Head of caudate nucleus (tissue), 42 donors: ENCODE measurements at places on chromosomes 7 and 10.

GRCh38 chr10:28365840-28366239 is 63.0 kb upstream of the MPP7 start:
- no peak for DNase-seq

DNA sequence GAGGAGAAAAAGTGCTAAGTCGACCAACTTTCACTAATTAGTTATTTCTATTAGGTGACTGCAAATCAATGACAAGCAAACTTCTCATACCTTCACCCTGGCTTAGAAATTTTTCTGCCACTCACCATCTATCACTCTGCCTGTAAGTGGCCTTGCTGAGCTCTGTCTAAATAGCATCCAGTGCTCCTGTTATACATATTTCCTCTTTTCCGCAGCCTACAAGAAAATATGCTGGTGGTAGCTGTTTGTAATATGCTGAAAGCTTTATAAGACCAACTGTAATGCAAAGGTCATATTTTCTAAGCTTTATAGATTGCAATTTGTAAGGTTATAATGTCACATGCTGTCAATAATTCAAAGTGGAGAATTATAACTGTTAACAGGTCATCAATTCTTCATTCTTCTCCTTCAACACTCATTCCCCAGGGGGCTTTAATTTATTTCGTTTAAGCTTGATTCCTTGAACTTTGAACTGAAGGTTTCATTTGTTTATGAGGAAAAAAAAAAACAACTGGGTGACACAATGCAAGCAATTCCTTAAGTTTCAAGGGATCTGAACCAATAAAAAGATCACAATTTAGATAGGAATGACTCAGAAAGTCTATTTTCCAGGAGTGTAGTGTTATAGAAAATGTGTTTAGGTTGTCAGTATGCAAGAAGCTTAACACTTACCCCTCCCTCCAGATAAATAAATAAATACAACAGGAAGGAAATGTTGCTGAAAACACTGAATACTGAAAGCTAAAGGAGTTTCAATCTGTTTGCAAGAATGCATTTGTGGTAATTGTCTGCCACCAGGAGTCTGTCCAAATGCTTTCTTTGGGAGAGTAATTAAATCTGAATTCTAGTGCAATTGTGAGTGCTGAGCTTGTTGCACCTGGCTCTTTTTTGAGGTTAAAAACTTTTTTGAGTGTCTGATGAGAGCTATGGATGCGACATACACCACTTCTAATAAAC is 183.7 kb downstream of the SORCS1 start:
- DNase-seq = no peak

GRCh38 chr10:79376078-79376628 is 28.9 kb downstream of the PPIF start:
- DNase-seq = no peak

DNA sequence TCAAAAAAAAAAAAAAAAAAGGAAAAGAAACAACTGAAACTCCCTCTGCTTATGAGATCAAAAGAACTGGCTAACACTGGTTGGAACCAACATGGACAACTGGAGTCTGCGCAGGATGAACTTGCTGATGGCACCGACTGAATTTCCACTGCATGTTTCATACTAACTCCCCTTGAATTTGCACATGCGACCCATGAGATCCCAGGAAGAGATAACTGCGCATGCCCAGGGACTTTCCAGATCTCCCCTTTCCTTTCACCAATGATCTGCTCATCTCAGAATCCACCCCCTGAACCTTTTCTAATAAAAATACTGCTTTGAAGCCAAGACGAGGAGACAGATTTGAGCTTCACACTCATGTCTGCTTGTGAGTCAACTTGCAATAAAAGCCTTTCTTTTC is 20.7 kb downstream of the LBX1 start:
- no peak for DNase-seq

- DNase-seq = no peak
Observed at GRCh38 chr7:105776068-105776790, 100.2 kb downstream of the ATXN7L1 start.

DNA sequence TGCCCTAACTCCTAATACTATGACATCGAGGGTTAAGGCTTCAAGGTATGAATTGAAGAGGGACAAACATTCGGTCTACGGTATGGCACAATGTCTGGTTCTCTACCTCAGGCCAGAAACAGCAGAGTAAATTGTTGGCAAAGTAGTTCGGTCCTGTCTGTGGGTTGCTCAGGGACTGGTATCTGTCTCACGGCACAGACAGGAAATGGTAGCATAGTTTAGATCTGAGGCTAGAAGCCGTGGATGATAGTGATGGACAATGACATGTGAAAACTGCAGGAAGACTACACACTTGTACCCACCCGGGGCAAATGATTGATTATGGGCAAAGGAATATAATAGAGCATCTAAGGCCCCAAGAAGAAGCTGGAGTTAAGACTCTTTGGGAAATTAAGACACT is 106.2 kb downstream of the TWIST1 start:
- DNase-seq = no peak

DNA sequence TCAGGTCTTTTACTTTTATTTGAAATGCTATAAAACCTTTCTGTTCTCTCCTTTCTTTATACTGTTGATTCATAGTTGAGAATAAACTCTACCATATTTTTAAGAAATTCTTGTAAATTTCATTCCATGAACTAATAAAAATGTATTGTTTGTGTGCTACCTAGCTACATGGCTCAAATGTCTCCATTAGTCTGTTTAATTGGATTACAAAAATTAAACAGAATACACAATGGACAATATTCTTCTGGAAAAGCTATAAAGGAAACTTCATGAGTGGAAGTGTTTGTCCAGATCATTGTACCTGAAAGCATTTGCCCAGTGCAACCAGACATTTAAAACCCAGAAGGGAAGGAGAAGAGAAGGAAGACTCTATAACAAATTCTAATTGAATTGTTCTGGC is 20.1 kb downstream of the KCND2 start:
- no peak for DNase-seq

- no peak for DNase-seq
Observed at GRCh38 chr10:103616705-103617601, 123.4 kb downstream of the NEURL1 start.

- DNase-seq = no peak
Observed at GRCh38 chr7:99788554-99788953, 4.6 kb upstream of the CYP3A4 start.

DNA sequence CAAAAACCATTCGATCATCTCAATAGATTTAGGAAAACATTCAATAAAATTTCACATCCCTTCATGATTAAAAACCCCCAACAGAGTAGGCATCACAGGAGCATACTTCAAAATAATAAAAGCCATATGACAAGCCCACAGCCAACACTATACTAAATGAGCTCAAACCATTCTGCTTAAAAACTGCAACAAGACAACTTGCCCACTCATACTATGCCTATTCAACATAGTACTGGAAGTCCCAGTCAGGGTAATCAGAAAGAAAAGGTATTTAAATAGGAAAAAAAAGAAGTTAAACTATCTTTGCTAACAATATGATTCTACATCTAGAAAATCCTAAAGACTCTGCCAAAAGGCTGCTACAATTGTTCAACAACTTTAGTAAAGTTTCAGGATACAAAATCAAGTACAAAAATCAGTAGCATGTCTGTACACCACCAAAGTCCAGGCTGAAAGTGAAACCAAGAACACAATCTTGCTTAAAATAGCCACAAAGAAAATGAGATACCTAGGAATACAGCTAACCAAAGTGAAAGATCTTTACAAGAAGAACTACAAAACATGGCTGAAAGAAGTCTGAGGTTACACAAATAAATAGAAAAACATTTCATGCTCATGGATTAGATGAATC is 882.6 kb downstream of the GRM8 start:
- DNase-seq = no peak

DNA sequence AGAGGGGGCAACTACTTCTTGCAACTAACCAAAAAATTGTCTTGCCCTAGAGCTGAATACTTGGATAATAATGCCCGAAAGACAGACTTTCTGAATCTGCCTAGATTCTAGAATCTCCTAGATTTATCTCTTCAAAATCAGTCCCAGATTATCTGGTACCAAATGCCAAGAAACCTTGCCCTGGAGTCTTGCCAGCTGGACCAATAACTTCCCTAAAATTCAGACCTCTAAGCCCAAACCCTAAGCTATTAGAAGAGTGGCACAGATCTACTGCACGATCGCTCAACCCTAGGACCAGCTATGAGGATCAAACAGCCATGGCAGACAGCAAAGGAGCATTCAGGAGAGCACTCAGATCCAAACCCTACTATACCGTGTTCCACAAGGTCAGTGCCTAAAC is 45.0 kb downstream of the ARMH3 start:
- peak; percentile 45 for DNase-seq

- DNase-seq = no peak
Observed at GRCh38 chr7:36316319-36316718, 73.3 kb upstream of the ANLN start.

- DNase-seq = peak; percentile 12
Observed at GRCh38 chr7:90594751-90595317, 1.3 kb upstream of the CDK14 start.

DNA sequence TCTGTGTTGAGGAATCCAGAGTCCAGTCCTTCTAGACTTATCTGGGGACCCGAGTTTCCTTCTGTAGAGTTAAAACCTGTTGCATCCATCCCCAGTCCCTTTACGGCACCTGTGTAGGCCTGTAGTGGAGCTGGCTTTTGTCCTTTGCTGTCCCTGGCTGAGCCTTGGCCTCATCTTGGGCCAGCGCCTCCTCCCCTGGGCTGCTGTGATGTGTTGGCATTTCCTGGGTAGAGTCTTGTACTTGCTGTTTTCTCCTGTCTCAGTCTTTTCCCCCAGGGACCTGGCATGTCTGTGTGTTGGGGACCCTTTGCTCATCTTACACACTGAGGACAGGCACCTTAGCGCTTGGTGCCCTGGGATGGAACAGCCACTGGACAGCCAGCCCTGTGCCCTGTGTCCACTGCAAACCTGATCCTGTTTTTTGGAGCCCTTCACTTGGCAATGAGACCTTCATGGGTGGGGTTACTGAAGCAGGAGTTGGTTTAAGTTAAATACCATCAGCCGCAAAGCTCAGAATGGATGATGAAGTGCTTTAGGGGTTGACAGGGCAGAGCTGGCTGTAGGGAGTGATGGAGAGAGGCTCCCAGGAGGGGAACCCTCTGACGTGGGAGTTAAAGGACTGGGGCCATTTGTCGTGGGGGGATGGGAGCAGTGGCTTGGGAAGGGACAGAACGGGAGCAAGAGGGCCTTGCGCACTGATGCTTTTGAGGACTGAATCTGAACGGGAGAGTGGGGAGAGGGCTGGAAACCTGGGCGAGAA is 50.9 kb downstream of the CUX1 start:
- no peak for DNase-seq

GRCh38 chr7:138945154-138945553 is 36.0 kb downstream of the KIAA1549 start:
- DNase-seq = no peak

- DNase-seq = no peak
Observed at GRCh38 chr7:68816491-68816890, 781.8 kb upstream of the AUTS2 start.

DNA sequence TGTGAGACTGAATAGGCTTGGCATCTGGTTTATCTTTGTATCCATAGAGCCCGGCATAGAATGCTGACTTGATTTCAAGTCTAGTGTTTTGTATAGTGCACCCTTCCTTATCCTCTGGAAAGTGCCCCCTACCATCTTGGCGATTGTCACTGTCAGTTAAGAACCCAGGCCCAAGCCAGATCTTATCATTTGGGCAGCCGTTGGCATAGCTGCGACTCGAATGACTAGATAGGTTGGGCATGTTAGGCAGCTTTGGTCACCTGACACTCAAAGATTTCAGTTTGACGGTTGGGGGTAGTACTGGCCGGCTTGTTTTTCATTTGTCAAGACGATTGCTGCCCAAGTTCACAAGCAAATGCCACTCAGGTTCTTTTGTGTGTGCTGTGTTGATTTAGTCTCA is 6.6 kb downstream of the NIPSNAP2 start:
- no peak for DNase-seq

GRCh38 chr7:90465816-90466215 is 3.6 kb upstream of the PTTG1IP2 start:
- DNase-seq = no peak

DNA sequence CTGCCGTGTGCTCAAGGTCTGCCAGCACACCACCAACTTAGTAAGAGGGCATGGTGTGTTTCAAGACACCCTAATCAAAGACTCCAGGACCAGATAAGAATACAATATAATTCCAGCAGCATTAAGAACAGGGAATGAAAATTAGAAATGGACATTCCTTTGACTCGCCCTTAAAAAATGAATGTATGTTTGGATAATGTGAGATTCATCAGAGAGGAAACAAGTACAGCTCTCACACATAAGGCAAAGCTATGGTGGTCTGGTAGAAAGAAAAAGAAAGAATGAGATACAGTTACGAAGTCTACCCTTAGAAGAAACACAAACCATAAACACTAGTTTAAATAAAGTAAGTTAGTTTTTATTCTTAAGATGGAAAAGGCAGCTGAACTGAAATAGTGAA is 174.8 kb upstream of the ANK3 start:
- no peak for DNase-seq

DNA sequence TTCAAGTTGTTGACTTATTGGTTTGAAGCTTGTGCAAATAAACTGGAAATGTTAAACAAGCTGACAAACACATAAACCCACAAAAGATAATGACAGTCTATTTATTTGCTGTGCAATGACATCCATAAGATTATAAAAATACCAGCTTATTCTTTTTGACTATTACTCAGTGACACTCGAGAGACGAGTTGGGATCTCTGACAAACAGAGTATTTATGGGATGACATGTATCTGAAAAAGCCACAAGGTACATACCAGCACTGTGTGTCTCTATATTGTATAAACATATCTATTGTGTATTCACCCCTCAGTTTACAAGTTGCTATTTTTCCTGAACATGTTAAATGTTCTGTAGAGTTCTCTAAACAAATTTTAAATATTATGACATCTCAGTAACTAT is 88.9 kb downstream of the CHRM2 start:
- no peak for DNase-seq

GRCh38 chr10:88537322-88537721 is 45.8 kb downstream of the RNLS start:
- DNase-seq = no peak

DNA sequence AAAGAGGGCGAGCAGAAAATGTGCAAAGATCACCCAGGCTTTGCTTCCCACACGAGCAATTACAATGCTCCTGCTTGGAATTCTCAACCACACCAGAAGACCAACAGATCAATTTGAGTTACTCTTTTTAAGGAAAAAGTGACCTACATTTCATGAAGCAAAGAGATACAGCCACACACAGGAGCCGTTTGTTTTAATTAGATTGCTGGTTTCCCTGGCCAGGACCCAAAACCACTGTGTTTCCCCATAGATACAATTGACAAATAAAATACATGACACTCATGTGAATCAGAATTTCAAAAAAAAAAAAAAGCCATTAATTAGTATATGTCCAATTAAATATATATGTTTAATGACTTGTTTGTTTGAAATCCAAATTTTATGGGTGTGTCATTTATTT is 458.3 kb downstream of the PLXDC2 start:
- DNase-seq = no peak

GRCh38 chr10:121830101-121830500 is 97.7 kb downstream of the ATE1 start:
- DNase-seq = no peak

- no peak for DNase-seq
Observed at GRCh38 chr10:90051474-90051873, 350.1 kb downstream of the KIF20B start.
